ENCODE measurements at places on chromosomes 12 and 14.

- DNase-seq: no peak
These were observed 1.9 kb upstream of the SEL1L start for GRCh38 chr14:81535396-81536164.

DNA sequence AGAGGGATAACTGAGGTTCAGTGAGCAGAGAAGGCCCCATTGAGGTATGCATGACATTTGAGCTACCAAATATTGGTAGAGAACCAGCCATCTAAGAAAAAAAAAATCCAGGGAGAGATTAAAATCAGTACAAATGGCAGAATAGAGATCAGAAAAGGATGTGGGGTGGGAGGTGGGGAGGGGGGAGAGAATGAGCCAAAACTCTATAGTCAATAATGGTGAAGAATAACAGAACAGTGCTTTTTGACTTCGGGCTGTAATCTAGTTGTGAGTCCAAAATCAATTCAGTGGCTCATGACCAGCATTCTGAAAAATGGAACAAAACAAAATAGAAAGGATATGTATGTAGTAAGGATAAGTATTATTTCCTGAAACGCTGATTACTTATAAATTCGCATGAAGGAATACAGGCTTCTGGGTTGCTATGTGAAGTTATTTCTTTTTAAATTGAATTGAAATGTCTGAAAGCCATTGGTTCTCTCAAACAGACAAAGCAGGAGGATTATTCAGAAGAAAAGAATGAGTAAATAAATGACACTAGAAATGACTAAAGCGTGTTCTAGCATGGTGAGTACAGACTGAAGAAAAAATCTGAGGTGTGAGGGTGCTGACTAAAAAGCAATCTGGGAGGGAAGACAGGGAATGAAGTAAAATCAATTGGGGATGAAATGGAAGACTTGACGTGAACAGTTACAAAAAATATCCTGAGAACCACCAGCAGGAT, 72.4 kb downstream of the ATP2B1 start:
- DNase-seq: no peak

- DNase-seq: no peak
These were observed 24.6 kb downstream of the LIN7A start for GRCh38 chr12:80912901-80913770.

DNA sequence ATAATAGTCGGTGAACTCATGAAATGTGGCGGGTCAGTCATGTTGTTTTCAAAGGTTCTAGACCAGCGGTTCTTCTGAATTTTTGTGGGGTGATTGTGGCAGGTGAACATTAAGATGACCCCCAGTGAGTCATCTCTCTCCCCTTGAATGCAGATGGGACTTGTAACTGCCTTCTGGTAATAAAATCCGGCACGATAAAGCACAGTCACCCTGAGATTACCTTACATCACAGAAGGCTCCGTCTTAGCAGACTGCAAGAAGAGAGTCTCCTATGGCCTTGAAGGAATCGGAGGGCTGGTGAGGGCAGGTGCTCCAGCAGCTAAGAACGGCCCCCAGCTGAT, 189.6 kb downstream of the FOXN3 start:
- DNase-seq: no peak

- DNase-seq: no peak
These were observed 17.4 kb downstream of the GNG2 start for GRCh38 chr14:51877810-51878209.
